ENCODE measurements at places on chromosomes 2 and 18.

DNA sequence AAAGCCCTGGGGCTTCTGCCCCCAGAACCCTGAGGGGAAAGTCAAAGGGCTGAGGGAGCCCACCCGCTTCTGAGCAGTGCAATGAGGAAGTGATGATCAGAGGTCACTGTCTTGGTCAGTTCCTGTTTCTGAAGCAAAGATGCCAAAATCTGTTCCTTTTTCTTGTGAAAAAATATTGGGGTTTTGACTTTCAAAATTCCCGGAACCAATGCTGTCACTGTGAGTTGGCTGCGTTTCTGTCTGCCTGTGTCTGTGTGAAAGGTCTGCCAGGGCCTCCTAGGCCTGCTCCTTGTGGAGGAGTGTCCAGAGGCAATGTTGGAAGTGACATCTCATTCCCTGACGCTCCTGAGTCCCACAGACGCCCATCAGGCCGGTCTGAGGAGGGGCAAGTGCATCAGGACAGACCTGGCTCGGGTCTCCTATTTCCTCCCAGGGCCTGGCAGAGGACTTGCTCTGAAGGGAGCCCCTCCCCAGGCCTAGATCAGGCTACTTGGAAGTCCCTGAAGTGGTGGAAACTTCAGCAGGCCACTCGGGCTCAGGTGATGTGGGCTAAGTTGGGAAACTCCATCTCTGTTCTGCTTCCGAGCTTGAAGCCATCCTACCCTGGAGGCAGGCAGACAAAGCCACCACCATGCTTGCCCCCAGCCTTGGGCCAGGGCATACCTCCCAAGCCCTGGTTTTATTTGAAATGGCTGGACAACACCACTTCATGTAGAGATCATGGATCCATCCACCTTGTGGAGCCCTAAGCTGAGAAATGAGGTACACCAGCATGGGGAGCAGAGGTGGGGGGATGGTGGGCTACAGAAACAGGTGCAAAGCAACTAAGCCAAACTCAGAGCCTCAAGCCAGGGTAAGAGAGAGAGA lies 51.0 kb downstream of the PKDCC start:
- no peak for DNase-seq

- no peak for DNase-seq
Measured at GRCh38 chr2:10030311-10030736, 13.0 kb upstream of the KLF11 start.

- no peak for DNase-seq
Measured at GRCh38 chr2:19857100-19857499, 44.7 kb downstream of the TTC32 start.

- DNase-seq = no peak
Measured at GRCh38 chr18:2223849-2224248, 347.5 kb downstream of the METTL4 start.

GRCh38 chr18:63907664-63908063 lies at the start of gene SERPINB10:
Gene SERPINB10, plus strand, starts transcription at chr18:63907958. Its CDS starts 7,553 bp downstream, at chr18:63915511.
- DNase-seq = no peak

DNA sequence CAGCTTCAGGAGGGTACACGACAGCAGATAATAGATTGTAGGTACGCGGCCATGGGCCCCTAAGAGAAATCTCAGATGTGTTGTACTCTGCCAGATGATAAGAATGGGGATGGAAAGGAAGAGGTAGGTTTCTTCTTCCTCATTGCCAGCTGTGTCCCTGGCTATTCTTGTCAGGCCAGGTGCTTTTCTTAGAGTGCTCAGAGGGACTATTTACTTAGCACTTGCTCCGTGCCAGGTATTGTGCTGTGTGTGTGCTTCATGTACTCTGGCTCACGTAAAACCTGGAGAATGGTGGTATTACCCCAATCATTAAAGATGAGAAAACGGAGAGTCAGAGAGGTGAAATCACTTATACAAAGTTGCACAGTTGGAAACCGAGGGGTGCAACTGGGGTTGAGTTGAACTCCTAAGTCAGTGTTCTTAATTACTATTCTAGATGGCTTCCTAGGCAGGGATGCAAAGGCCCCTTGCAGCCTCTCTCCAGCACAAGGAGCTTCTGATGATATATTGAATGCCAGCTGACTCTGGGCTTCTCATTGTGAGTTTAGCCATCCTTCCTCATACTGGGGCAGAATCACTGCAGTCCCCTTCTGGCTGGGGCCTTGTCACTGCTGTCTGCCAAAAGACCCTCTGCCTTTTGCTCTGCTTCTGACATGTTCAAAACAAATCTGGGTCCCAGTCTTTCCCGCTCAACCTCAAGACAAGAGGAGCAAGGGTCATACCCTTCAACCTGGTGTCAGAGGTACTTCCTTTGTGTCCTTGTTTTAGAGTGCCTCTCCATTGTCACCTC lies 60.7 kb downstream of the LYPD1 start:
- DNase-seq = no peak

DNA sequence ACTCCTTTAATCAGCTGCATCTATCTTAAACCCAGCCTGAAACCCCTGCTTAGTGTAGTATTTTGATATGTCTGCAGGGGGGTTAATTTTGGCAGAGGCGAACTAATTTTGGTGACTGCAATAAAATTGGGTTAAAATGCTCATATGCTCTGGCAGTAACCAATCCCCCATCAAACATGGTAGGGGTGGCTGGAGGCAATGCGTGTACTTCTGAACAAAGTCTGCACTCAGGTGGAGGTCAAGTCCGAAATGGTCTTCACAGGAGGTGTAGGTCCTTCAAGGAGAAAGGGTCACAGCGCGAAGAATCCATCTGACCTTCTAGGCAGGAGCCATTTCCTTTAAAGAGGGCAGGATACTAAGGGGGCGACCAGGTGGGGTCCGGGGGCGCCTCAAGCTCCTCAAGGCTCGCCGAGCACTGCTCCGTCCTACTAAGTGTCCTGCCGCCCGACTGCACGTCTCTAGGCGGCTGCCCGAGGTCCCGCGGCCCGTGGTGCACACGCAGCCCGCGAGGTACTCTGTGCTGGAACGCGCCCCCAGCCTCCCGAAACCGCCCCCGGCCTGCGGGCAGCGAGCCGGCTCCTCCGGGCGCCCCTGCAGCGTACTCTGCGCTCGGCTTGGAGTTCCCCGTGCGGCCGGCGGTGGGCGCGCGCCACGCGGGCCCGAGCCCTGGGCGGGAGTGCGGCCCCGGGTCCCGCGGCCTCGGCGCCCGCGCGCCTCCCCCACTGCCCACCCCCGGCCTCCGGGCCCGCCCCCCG lies 1.7 kb upstream of the LDLRAD4 start:
- no peak for DNase-seq

DNA sequence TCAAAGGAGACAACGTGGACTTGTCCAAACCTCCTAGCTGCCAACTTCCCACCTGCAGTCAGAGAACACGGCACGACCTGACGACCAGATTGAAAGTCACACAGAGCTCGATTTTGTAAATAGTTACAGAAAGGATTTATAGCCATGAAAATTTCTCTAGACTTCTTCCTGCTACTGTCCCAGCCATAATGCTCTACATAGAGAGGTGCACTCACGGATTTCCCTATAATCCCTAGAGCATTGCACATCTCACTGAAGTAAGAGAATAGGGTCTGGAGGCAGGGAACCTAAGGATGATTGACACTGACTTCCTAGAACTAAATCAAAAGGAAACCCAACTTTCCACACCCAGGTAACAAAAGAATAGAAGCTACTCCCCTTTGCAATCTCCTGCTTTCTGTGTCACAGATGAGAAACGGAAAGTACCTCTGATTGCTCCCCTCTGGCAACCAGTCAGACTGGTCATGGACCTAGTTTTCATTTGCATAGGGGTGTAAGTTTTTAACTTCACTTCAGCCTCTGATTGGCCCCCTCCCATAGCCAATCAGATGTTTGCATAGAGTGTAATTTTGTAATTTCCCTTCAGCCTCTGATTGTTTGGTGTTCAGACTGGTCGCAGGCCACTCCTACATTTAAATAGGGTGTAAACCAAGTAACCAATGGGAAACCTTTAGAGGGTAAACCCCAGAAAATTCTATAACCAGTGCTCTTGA lies 58.6 kb upstream of the FBXO11 start:
- no peak for DNase-seq

DNA sequence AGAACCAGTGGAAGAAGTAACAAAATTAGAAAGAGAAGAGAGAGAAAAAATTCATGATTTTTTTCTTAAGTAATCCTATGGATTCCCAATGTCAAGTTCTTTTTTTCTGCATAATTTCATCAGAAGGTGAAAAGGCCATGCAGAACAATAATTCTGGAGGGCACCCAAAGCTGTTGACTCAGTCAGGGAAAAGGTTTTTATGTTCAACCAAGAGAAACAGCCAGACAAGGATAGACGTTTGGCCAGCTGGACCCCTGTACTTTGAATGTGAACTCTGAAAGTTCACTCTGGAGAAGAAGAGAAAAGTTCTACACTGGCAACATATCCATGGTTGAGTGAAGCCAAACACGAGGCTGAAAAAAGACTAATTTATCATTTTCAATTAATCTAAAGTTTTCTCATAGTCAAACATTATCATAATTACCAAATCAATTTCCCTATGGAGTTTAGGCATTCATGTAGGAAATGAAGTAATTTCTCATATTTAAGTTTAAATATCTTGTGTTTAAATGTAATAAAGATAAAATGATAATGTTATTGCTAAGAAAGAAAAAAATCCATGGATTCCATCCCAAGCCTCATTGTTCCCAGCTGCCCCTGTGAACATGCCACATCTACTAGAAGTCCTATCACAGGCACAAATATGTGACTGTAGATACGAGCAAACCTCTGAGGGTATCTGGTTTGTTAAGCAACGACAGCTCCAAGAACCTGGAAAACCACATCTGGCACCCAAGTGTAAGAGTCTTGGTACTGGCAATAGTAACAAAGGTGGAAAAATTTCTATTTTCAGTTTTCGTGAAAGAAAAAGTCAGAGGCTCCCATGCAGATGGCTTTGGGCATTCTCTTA lies 742.7 kb upstream of the ACVR2A start:
- DNase-seq = no peak

GRCh38 chr18:22214731-22215528 lies 45.5 kb downstream of the GATA6 start:
- no peak for DNase-seq

DNA sequence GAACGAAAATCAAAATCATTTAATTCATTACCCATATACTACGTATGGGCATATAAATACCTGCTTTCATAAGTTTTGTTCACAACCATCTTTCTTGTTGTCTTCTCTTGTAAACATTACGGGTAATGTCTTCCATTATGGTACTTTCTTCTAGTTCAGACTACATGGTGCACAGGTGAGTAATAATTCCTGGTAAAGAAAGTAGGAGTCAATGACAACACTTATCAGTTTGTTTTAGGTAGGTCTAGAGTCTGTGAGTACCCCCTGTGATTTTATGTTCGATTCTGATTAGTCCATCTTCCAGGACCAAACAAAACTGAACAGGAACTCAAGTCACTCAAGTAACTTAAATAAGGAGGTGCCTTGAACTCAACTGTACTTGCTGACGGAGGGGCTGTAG lies 25.2 kb upstream of the CTLA4 start:
- no peak for DNase-seq

- DNase-seq = no peak
Measured at GRCh38 chr2:42752816-42753813, 10.8 kb downstream of the OXER1 start.

- no peak for DNase-seq
Measured at GRCh38 chr2:219416235-219416602, 2.0 kb upstream of the DES start.

Measured in GOT3 (cell line).